ENCODE measurements at places on chromosomes 7 and 10. TPM values are rescaled to one million over a fixed set of nuclear protein-coding genes. Genes with fewer than 3 reads are reported as not detected.

DNA sequence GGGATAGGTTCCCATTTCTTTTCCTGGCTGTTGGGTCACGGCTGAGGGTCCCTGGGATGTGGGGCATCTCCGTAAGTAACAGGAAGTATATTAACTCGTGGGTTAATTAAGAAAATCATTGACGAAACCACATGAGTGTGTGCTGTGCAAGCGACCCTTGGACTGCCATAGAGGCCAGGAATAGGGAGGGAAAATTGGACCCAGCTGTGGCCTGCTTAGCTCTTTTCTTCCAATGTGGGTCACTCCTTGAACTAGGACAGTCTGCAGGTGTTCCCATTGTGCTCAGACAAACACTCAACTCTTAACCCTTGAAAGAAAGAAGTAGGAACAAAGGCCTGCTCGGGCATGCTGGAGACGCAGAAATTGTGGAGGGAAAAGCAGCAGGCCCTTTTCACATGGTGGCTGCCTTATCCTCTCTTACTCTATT lies 25.6 kb upstream of the PLEKHA1 start:
- peaks cover 8% of the 10 kb centered on the region for H3K4me1 ChIP-seq
- H3K4me3 ChIP-seq, result no peak overlapping the region
- DNase-seq, result no peak
- no peaks in the 10 kb centered on the region for H3K36me3 ChIP-seq

DNA sequence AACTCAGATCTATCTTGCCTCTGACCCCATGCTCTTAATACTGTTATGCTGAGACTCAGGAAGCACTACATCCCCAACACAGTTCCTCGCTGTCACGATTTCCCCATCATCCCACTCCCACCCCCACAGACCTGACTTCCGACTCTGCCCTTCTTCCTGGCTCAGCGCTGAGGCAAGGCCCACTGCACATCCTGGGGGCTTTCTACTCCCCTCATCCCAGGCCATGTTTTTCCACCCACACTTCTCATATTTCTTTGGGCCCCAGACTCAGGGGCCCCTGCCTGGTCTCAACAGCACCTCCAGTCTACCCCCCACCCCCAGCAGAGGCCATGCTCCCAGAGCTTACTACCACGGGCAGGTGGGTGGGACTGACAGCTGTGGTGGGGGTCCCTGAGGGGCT lies 7.7 kb upstream of the NDST2 start:
- H3K27me3 ChIP-seq, result no peaks in the 10 kb centered on the region
- DNase-seq, result no peak
- peak overlapping the region; percentile 31 for H3K27ac ChIP-seq
- H3K4me1 ChIP-seq, result peaks cover 9% of the 10 kb centered on the region
- no peak overlapping the region for H3K4me3 ChIP-seq
- H3K36me3 ChIP-seq, result peaks cover 14% of the 10 kb centered on the region

GRCh38 chr10:119328223-119328622 lies 120.9 kb downstream of the GRK5 start:
- no peak for DNase-seq
- H3K27ac ChIP-seq, result no peak overlapping the region
- H3K4me1 ChIP-seq, result no peaks in the 10 kb centered on the region
- no peaks in the 10 kb centered on the region for H3K27me3 ChIP-seq
- H3K4me3 ChIP-seq, result no peak overlapping the region

GRCh38 chr10:75367021-75367487 lies 34.5 kb downstream of the ZNF503 start:
- no peaks in the 10 kb centered on the region for H3K36me3 ChIP-seq
- no peak overlapping the region for H3K27ac ChIP-seq
- no peak for DNase-seq
- no peak overlapping the region for H3K4me3 ChIP-seq

GRCh38 chr10:110446954-110447608 lies 50.6 kb upstream of the DUSP5 start:
- no peaks in the 10 kb centered on the region for H3K36me3 ChIP-seq
- H3K27ac ChIP-seq, result peak overlapping the region; percentile 85
- DNase-seq, result no peak
- peaks cover 14% of the 10 kb centered on the region for H3K4me1 ChIP-seq
- no peak overlapping the region for H3K4me3 ChIP-seq

DNA sequence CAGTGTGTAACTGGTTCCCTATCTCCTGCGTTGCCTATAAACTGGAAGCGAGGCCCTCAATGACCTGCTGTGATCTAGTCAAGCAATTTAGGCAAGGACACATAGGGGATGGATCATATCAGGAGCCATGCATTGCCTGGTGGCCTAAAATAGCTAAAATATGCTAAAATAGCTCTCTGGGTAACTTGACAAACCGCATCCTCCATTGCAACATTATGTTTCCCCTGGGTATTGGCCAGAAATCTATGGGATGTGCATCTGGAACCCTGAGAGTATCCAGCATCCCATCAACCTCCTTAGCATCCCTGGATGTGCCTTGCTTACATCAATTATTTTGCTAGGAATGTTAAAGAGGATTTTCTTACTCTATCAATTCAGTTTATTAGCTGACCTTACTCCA lies 91.7 kb upstream of the ADCY1 start:
- H3K36me3 ChIP-seq, result no peaks in the 10 kb centered on the region
- no peak overlapping the region for H3K27ac ChIP-seq
- no peak for DNase-seq
- H3K27me3 ChIP-seq, result peaks cover 5% of the 10 kb centered on the region
- no peaks in the 10 kb centered on the region for H3K4me1 ChIP-seq
- no peak overlapping the region for H3K4me3 ChIP-seq

DNA sequence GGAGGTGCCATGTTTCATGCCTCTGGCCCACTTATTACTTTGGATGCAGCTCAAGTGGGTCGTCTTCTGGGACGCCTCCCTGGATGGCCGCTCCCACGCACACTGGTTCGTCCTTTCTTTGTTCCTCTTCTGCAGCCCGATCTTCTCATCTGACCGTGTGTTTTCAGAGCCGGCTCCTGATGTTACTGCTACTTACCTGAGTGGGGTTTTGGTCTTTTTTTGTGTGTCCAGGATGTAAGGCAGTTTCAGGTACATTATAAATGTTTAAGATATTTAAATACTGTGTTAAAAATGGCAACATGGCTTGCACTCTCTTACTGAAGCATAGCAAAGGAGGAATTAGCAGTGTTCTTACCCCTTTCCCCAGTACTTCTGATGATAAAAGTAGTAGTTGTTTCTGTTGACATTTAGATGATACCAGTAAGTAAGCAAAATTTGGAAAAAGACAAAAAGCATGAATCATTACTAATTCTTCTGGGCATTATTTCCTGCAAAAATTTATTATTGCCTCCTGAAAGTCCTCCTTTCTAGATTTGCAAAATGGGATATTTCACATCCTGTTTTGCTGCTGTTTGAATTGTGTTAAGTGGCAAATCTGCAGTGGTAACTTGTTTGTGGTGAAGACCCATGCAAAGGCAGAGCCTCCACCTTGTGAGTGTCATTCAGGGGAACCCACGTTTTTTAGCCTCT lies 59.4 kb downstream of the SHH start:
- H3K4me3 ChIP-seq, result no peak overlapping the region
- H3K27ac ChIP-seq, result peak overlapping the region; percentile 23
- H3K4me1 ChIP-seq, result peaks cover 15% of the 10 kb centered on the region
- no peaks in the 10 kb centered on the region for H3K27me3 ChIP-seq

- peaks cover 37% of the 10 kb centered on the region for H3K4me1 ChIP-seq
- no peak for DNase-seq
- H3K27ac ChIP-seq, result peak overlapping the region; percentile 20
- H3K36me3 ChIP-seq, result peaks cover 40% of the 10 kb centered on the region
- no peak overlapping the region for H3K4me3 ChIP-seq
These were observed 61.4 kb downstream of the HIPK2 start for GRCh38 chr7:139716156-139716942.

- H3K4me1 ChIP-seq, result peaks cover 44% of the 10 kb centered on the region
- H3K27ac ChIP-seq, result peak overlapping the region; percentile 76
- no peaks in the 10 kb centered on the region for H3K36me3 ChIP-seq
- H3K27me3 ChIP-seq, result peaks cover 6% of the 10 kb centered on the region
- H3K4me3 ChIP-seq, result no peak overlapping the region
- DNase-seq, result no peak
These were observed 160.4 kb downstream of the SKAP2 start for GRCh38 chr7:26704036-26704435.

DNA sequence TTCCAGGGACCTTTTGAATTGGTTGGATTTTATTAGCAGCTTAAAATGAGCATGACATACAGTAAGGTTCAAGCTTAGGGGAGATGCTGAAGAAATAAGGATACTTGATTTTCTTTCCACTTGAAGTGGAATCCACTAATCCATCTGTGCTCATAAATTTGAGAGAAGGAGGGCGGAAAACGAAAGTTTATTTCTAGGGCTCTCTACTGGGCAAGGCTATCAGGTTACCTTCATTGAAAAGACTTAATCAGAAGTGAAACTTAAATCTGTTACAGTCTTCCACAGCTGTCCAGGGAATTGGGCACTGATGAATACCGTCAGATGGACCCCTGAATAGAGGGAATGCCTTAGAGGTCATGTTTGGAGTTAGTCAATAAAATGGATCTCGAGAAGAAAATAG lies 21.8 kb downstream of the AUTS2 start:
- no peak for DNase-seq
- peak overlapping the region; percentile 64 for H3K4me3 ChIP-seq
- no peaks in the 10 kb centered on the region for H3K36me3 ChIP-seq
- peaks cover 33% of the 10 kb centered on the region for H3K4me1 ChIP-seq
- H3K27me3 ChIP-seq, result no peaks in the 10 kb centered on the region

GRCh38 chr10:84334811-84335210 lies 6.4 kb downstream of the CCSER2 start:
- peaks cover 36% of the 10 kb centered on the region for H3K4me1 ChIP-seq
- H3K27ac ChIP-seq, result no peak overlapping the region
- H3K36me3 ChIP-seq, result no peaks in the 10 kb centered on the region
- no peaks in the 10 kb centered on the region for H3K27me3 ChIP-seq
- H3K4me3 ChIP-seq, result no peak overlapping the region

- no peaks in the 10 kb centered on the region for H3K27me3 ChIP-seq
- peak overlapping the region; percentile 95 for H3K4me3 ChIP-seq
- peaks cover 17% of the 10 kb centered on the region for H3K4me1 ChIP-seq
- peak; percentile 96 for DNase-seq
- no peaks in the 10 kb centered on the region for H3K36me3 ChIP-seq
These were observed 15.2 kb downstream of the MYOZ1 start for GRCh38 chr10:73625884-73626752.

DNA sequence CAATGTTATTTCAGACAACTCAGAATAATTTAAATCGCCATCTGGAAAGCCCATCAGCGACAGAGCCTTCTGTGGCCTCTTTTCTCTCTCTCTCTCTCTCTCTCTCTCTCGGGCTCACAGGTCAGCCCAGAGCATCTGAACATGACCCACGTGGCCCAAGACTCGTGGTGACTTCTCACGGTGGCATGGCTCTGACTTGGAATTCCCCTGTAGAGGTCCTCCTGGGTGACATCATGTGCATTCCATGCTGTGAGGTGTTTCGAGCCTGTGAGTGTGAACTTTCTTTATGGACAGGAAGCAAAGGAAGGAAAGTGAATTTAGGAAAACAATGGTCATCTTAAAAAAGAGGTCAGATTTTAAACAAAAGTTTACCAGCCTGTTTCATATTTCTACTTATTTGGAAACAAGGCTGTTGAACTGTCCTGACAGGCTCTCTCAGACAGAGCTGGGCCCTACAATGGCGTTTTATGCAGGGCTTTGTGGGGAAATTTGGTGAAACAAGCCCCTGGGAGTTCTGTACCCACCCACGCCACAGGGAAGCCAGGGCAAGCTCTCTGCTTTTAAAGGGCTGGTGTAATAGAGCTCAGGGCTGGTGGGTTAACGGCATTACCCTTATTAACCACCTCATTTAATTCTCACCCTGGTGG lies 359.7 kb upstream of the ZNF32 start:
- no peaks in the 10 kb centered on the region for H3K36me3 ChIP-seq
- H3K4me1 ChIP-seq, result peaks cover 8% of the 10 kb centered on the region
- H3K27me3 ChIP-seq, result peaks cover 10% of the 10 kb centered on the region
- no peak for DNase-seq
- no peak overlapping the region for H3K4me3 ChIP-seq
- no peak overlapping the region for H3K27ac ChIP-seq

GRCh38 chr7:102236592-102237287 lies 49.9 kb upstream of the SH2B2 start:
- peaks cover 12% of the 10 kb centered on the region for H3K4me1 ChIP-seq
- H3K4me3 ChIP-seq, result no peak overlapping the region
- peak overlapping the region; percentile 68 for H3K27ac ChIP-seq
- H3K36me3 ChIP-seq, result peaks cover 15% of the 10 kb centered on the region
- peak; percentile 88 for DNase-seq

DNA sequence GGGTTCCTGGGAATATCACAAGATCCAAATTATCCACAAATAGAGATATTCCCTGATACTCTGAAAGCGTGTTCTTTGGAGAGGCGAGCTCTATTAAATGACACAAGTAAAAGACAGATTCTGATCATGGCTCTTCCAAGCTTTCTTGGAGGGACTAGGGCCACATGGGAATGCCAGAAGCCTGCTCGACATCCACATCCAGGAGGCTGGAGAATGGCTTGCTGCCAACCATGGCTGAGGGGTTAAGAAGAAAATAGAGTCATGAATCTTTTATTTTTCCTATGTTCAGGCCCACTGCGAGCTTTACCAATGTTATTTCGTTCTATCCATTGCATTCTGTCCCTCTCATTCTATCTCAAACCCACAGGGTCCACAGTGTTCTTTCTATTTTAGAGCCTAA lies 1018.0 kb upstream of the CELF2 start:
- no peaks in the 10 kb centered on the region for H3K36me3 ChIP-seq
- H3K4me3 ChIP-seq, result no peak overlapping the region
- no peaks in the 10 kb centered on the region for H3K27me3 ChIP-seq
- H3K27ac ChIP-seq, result no peak overlapping the region

GRCh38 chr10:84227810-84228209 lies 2.5 kb upstream of the LRIT2 start:
- H3K4me1 ChIP-seq, result no peaks in the 10 kb centered on the region
- H3K27ac ChIP-seq, result no peak overlapping the region
- peaks cover 5% of the 10 kb centered on the region for H3K27me3 ChIP-seq
- H3K4me3 ChIP-seq, result no peak overlapping the region

- H3K36me3 ChIP-seq, result peaks cover 7% of the 10 kb centered on the region
- no peak for DNase-seq
- H3K4me3 ChIP-seq, result no peak overlapping the region
- H3K4me1 ChIP-seq, result peaks cover 48% of the 10 kb centered on the region
These were observed 46.2 kb upstream of the PDE1C start for GRCh38 chr7:32116436-32116835.

GRCh38 chr10:95355301-95355700 lies 64.5 kb upstream of the PDLIM1 start:
- no peaks in the 10 kb centered on the region for H3K27me3 ChIP-seq
- no peaks in the 10 kb centered on the region for H3K36me3 ChIP-seq
- H3K4me1 ChIP-seq, result no peaks in the 10 kb centered on the region
- DNase-seq, result no peak
- no peak overlapping the region for H3K4me3 ChIP-seq

DNA sequence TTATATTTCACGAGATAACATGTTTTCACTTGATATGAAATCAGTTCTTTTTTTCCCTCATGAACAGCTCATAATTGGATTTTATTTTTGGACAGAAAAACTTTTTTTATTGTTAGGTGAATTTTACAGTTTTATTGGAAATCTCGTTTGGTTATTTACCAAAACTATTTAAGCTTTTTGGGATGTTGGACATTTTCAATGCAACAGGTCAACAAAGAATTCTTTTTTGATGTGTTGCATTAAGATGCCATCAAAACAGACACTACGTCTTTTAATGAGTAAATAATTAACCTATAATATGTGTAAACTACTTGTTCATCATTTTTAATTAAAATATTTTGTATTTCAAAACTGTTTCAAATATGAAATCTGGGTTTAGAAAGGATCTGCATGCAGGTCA lies 5.3 kb downstream of the KMT2E start:
- peaks cover 61% of the 10 kb centered on the region for H3K4me1 ChIP-seq
- no peak overlapping the region for H3K4me3 ChIP-seq
- H3K27me3 ChIP-seq, result no peaks in the 10 kb centered on the region
- H3K36me3 ChIP-seq, result peaks cover 3% of the 10 kb centered on the region

- H3K4me1 ChIP-seq, result no peaks in the 10 kb centered on the region
- H3K36me3 ChIP-seq, result no peaks in the 10 kb centered on the region
- H3K27me3 ChIP-seq, result no peaks in the 10 kb centered on the region
These were observed 206.5 kb downstream of the SORCS1 start for GRCh38 chr10:106957823-106958588.

Gene C10orf67
- total RNA-seq, result not detected

Gene FAM25A
- total RNA-seq, result not detected

Gene STRIP2
- 0.81 TPM for total RNA-seq

Gene COBL
- not detected for total RNA-seq

Gene NUP205
- 31.2 TPM for total RNA-seq

Measured in osteocyte (in vitro differentiated cells).